Urinary bladder (tissue), 4 donors: ENCODE measurements at places on chromosomes 2 and 18.
A peak's percentile ranks its signal among the peaks of the same experiment; 100 is the strongest.

- no peak for DNase-seq
Measured at GRCh38 chr2:46813020-46813415, 102.6 kb downstream of the MCFD2 start.

DNA sequence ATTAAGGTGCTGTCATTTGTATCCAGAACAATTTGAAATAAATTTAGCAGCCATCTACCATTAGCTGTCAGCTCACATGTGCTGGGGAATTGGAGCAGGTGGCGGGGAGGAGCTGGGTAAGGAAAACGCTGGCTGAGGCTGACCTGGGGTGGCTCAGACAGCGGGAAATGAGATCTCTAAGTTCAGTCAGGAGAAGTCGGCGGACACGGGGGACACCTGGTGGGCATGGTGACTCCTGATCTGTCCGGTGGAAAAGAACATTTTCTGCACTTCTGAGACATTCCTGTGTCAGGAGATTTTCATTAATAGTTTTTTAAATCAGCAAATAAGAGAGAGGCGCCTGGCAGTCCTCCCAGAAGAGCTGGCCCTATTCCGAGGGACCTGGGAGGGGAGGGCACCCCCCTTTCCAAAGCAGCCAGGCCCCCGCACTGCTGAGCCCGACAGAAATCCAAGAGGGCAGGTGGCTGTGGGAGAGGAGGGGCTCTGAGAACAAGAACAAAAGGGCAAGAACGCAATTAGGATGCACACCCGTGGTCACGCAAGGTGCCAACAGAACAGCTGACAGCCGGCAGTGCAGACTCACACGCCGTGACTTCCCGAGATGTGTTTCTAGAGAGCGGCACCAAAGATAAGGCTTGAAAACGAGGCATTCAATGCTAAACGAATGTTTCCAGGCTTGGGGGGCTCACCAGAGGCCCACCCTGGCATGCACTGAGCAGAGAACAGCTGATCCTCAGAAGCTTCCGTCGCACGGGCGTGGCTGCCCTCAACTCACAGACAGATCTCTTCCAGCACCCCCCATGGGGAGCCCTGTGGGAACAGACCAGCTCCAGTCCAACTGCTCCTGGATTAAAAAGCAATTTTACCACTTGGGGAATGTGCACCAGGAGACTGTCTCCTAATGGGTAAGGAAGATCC, 26.4 kb downstream of the SLC66A2 start:
- DNase-seq, result no peak

GRCh38 chr2:148928395-148928794, 53.4 kb downstream of the KIF5C start:
- no peak for DNase-seq

DNA sequence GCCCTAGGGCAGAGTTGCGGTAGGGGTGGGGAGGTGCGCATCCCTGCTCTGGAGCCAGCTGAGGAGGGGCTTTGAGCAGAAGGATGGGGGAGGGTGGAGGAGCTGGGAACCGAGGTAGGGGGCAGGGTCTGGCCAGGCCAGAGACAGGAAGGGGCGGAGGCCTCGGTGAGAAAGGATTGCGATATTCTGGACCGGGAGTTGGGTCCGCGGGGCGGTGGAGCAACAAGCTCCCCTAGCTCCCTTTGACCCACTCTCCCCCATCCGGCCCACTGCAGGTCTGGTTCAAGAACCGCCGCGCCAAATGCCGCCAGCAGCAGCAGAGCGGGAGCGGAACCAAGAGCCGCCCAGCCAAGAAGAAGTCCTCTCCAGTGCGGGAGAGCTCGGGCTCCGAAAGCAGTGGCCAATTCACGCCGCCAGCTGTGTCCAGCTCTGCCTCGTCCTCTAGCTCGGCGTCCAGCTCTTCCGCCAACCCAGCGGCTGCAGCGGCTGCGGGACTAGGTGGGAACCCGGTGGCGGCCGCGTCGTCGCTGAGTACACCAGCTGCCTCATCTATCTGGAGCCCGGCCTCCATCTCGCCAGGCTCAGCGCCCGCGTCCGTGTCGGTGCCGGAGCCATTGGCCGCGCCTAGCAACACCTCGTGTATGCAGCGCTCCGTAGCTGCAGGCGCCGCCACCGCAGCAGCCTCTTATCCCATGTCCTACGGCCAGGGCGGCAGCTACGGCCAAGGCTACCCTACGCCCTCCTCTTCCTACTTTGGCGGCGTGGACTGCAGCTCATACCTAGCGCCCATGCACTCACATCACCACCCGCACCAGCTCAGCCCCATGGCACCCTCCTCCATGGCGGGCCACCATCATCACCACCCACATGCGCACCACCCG, 4.8 kb downstream of the OTX1 start:
- DNase-seq, result no peak

GRCh38 chr2:206804326-206804725, 38.9 kb downstream of the FASTKD2 start:
- no peak for DNase-seq

DNA sequence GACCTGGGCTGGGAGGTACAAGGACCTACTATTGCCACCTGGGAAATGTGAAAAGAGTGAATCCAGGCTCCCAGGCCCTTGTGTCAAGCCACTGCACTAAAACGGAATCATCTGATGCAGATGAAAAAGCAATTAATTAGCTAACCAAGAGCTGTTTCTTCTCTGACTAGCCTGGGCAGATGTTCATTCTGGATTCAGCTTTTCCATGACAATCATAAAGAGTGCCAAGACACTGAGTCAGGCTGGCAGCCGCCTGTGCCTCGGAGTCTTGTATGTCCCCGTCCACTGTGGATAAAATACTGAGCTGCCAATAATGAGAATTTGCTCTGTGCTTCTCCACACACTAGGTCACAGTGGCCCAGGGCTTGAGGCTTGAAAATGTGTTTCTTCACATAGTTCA, 21.7 kb upstream of the LCLAT1 start:
- DNase-seq, result no peak

DNA sequence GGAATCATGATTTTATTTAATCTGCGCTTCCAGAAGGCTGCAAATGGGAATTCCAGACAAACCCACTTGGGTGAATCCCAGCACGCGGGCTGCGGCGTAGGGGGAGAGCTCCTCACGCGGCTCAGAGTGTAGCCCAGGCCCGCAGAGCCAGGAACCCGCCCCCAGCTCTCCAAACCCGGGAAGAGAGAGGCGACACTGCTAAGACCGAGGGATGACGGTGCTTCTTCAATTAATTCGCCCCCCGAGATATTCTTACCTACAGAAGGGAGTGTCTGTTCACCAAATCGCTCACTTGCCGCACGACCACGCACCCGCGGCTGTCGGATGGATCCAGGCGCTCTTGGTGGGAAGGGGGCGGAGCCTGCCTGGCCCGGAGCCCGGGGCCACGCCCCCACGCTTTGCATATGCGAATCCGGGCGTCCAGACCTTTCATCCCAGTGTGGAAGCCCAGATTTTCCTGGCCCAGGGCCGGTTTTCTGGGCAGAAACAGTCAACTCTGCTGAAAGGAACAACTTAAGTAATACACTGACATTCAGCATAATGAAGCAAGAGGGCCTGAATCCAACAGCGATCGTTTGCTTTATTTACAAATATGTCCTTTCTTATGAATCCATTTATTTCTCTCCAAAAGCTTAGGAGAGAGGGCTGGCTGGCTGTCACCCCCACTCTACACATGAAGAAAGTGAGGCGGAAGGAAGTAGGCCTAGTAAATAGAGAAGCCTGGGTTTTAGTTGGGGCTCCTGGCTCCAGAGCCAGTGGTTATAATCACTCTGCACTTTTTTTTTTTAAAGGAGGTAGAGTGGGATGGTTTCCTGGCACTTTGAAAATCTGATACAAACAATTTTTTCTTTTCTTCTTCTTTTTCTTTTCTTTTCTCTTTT, at the start of gene SLC19A3:
Gene SLC19A3 (minus strand): TSS at position 342 of the 881 bp plus-strand sequence. CDS start 15,710 bp downstream, outside the sequence.
- peak; percentile 58 for DNase-seq

- DNase-seq, result no peak
Measured at GRCh38 chr2:9327873-9328352, 95.4 kb downstream of the ITGB1BP1 start.

DNA sequence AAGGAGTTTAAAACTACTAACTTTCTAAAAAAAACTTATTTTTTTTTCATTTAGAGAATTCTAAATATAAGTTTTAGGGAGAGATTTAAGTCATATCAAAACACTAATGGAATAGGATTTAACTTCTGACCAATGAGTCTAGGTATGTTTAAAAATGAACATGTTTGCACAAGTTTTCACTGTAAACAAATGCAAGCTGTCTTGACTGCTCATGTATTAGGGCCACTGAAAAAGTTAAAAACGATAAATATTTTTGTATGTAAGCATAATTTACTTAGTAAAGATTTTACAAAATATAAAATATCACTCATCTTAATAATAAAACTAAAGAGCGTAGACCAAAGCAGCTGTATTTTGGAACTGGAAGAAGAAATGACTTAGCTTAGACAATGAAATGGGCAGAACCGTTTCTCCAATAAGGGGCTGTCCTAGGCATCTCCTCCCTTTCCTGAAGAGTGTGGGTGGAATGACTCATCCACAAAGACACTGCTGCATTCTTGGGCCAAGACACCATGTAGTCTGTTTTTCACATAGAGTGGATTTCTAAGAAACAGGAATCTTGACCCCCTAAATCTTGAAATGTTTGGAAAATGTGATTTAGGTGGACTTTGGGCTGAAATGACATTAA, 118.8 kb downstream of the MEP1B start:
- no peak for DNase-seq
